ENCODE measurements at places on chromosomes 7 and 10.

- DNase-seq: no peak
Measured at GRCh38 chr10:121024905-121025584, 173.9 kb downstream of the WDR11 start.

DNA sequence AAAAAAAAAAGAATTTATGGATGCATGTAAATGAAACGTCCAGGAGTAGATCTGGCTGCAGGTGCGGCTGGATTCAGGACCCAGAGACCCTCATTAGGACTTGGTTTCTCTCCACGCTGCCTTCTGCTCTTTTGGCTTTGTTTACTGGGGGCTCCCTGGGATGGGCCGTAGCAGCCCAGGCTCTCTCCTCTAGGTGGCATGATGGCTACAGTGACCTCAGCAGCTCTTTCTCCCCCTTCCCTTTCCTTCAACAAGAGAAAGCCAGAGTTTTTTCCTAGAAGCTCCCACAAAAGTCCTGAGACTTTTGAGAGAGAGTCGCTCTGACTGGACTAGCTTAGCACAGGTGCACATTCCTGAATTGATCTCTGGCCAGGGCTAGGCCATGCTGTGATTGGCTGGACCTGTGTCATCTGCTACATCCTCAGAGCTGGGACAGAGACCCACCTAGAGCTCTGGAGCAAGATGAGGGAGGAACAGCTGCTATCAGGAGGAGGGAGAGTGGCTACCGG is 67.8 kb upstream of the PDCD4 start:
- DNase-seq: peak; percentile 81

DNA sequence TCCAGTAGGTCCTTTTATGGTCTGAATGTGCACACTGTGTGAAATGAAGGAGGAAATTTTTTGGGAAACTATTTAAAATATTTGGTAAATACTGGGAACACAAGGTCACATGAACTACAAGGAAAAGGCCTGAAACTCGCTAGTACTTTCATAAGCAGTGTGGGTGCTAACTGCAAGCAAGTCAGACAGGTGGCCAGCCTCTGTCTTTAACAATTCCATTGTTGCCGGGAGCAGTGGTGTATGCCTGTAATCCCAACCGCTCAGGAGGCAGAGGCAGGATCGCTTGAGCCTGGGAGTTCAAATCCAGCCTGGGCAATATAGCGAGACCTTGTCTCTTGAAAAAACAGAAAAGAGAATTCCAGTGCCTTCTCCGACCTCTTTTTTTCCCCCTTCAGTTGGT is 37.5 kb downstream of the SMURF1 start:
- no peak for DNase-seq

- DNase-seq: no peak
Measured at GRCh38 chr7:23658831-23659427, 21.1 kb upstream of the FAM221A start.

DNA sequence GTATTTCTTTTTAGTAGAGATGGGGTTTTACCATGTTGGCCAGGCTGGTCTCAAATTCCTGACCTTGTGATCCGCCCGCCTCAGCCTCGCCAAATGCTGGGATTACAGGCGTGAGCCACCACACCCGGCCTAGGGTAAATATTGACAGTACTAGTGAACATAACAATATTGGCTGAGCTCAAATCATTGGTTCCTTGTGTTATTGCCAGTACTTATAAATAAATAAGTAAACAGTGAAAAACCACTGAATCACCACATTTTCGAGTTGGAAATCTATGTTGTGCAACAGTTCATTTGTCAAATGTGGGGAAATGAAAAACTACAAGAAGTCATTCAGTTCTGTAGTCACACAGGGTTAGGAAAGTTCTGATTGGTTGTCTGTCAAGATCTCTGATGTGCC is 15.8 kb downstream of the RPP30 start:
- DNase-seq: no peak

DNA sequence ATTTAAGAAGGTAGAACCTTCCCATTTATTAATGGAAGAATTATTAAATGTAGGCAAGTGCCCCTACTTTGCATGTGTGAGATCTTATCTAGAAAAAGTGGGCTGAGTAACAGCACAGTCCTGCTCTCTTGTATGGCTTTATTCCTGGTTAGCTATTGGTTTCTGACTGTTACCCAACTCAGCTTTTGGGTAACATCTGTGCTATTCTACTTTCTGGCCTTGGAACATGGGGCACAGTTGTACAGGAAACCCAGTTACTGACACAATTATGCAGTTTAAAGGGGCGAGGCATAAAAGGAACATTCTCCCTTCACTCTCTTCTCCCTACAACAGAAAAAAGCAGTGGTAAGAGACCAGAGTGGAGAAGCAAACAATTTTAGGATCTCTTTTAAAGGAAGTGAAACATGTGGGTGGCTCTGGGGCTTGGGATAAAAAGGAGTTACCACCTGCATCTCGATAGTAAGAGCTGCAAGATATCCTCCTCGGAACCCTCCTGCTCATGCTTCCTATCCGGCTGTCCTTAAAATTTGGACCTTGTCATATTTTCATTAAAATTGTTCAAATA is 16.0 kb downstream of the NUDT5 start:
- no peak for DNase-seq

DNA sequence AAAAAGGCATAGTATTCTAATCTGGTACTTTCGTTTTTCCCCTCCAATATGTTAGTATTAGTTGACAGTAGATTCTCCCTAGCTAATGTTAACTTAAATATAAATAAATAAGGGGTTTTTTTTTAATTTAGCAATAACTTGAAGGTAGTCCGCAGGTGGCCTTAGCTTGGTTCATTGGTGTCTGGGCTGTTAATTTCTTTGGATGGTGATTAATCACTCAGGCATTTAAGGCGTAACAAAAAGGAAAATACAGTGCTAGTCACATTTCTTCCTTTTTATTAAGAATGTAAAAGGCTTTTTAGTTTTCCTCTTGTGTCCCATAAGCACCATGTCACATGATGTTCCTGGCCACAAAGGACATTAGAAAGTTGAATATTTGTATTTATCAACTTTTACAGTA is 161.0 kb upstream of the POT1 start:
- peak; percentile 26 for DNase-seq

- no peak for DNase-seq
Measured at GRCh38 chr7:155893664-155894063, 81.4 kb upstream of the SHH start.

DNA sequence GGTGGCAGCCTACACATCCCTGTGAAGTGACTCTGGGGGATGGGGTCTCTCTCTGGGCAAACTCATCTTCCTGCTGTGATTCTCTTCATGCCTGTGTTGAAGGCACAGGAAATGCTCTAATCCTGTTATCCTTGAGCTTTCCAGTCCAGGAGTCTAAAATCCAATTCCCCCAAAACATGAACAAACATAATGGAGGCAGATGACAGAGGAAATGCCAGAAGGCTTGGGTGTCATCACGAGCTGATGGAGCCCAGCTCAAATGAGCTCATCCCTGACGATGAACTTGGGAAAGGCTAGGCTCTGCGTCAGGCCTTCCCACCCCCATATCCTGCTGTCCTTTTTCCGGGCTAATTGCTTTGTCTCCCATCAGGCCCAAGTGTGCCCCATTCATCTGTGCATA is 165.9 kb upstream of the PODXL start:
- DNase-seq: no peak

GRCh38 chr7:75889826-75890225 is 11.0 kb downstream of the RHBDD2 start:
- no peak for DNase-seq

DNA sequence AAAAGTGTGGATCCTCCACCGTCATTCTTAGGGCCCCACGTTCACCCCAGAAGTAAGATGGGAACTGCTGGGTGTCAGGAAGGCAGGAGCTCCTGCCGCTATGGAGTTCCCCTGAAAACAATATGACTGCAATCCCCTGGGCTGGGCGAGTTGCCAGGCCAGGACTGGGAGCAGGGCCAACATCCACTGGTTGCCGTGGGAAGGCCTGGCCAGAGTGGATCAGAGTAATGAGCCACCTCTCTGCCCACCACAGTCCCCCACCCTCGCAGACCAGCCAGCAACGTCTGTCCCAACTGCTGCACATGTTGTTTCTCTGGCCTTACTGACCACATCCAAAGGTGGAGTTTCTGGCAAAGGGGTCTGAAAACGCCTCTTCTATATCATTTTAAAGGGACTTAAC is 86.6 kb downstream of the STRA8 start:
- DNase-seq: no peak

DNA sequence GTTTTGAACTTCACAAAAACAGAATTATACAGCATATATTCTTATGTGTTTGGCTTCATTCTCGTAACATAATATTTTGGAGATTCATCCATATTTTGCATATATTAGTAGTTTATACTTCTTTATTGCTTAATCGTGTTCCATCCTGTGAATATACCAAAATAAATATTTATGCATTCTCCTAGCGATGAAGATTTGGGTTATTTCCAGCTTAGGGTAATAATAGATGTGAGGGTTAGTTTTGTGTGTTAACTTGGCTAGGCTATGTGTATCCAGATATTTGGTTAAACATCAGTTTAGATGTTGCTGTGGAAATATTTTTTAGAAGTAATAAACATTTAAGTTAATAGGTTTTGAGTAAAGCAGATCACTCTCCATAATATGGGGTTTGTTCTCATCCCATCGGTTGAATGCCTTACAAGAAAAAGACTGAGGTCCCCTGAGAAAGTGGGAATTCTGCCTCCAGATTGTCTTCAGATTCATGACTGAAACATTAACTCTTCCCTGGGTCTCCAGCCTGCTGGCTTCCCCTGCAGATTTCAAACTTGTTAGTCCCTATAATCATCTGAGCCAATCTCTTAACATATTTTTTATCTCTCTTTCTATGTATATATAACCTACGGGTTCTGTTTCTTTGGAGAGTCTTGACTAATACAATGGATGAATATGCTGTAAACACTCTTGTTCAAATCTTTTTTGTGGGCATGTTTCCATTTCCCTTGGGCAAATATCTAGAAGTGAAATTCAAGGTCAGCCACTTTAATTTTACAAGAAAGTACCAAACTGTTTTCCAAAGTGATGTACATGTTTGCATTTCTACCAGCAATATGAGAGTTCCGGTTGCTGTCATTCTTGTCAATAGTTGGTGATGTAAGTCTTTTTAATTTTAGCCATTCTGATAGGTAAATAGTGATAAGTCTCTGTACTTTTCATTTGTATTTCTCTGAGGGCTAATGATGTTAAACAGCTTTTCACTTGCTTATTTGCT is 48.7 kb downstream of the PDK4 start:
- DNase-seq: no peak

DNA sequence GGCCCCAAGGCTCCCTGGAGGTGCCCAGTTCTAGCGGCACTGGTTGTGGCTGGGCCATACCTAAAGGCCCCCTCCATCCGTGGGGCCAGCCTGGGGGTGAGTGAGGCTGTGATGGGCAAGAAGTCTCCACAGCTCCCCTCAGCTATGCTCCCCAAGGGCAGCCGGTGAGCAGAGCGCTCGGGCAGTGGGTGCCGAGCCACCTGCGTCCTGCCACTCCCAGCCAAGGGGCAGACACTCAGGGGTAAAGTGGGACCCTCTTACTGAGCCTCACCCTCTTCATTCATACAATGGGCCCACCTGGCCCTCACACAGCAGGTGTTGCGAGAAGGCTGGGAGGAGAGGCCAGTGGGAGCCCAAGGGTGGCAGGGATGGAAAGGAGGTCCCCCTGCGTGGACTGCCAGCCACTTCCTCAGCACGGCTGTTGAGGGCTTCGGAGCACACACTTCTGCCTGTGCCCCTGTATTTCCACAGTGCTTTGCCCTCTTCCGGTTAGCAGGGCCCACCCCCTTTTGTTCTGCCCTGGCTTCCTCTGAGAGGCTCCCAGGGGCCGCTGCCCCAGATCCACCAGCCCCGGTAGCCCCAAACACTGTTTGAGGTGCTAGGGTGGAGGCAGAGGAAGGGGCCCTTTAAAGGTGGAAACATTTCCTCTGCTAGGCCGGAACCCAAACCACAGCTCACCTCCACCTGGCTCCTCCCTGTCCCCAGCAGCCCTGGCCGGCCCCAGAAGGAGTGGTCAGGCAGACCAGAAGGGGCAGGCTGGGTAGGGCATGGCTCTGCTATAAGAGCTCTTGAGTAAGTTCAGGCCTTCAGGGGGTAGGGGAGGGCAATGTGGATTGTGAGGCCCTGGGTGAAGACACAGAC is 16.4 kb upstream of the C10orf105 start:
- no peak for DNase-seq

DNA sequence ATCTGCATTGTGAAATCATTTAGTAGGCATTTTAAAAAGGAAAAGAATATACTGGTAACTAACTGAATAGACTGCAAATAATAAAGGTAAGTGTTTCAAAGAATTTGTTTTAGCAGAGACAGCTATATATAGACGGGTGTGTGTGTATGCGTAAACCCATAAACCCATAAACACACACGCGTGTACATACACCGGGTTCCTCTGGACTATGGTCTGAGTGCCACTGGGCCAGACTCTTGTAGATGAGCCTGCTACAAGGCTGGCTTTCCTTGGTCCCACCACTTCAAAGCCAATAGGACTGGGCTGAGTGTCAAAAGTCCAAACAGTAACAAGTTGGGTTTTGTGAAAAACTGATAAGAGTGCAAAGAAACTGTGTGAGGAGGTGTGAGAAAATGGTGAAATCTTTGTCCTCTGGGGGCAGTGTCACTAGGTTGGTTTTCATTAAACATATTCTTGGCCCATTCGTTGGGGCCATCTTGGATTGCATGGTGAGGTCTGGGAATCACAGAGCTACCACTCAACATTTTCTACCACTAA is 39.8 kb downstream of the GNA12 start:
- DNase-seq: peak; percentile 38

DNA sequence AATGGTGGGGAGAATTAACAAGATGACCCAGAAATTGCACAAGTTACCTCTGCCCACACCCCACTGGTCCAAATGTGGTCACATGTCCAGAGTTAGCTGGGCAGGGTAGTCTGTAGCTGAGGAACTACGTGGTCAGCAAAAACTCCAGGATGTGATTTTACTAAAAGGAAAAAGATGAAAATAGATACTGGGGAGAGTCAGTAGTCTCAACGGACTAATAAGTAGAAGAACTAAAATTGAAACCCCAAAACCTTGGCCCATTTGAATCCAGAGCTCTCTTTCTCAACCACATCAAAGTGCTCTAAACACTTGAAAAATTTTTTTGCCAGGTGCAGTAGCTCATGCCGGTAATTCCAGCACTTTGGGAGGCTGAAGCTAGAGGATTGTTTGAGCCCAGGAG is 146.3 kb downstream of the SKIDA1 start:
- DNase-seq: no peak

DNA sequence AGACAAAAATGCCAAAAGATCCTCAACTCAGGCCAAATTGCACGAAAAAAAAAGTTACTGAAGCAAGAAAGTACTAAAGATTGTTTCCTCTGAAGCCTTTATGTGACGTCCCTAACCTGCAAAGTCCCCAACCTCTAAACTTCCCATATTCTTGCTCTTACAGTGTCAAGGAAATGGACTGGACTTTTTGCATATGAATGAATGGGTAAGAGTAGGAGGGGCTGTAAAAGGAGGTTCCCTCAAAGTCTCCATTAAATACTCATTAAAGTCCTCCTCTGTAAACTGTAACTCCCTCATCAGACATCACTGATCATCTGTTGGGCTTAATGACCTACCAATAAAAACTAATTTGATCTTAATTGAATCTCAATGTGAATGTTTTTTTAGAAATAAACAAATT is 164.8 kb upstream of the STEAP1 start:
- no peak for DNase-seq

DNA sequence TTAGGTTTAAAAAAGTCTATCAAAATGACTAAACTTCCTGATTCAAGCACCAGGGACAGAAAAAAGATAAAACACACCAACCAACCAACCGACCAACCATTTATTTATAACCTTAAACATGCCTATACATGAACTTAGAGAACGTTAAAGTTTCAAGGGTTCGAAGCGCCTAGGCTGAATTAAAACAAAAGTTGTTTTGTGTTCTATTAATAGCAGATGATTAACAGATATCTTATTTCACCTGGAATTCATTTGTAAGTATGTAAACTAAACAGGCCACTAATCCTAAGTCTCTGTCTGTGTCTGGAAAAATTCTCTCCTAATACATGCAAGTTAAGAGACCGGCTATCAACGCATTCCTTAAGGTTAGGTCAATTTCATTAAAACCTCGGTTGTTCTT is 1.4 kb downstream of the BAIAP2L1 start:
- no peak for DNase-seq
